ENCODE measurements at places on chromosomes 3 and 15.

- H3K27ac ChIP-seq: no peak overlapping the region
- no peak overlapping the region for H3K4me3 ChIP-seq
- H3K4me1 ChIP-seq: no peaks in the 10 kb centered on the region
Measured at GRCh38 chr3:143146486-143147274, 27.1 kb downstream of the CHST2 start.

GRCh38 chr3:193489949-193490348 lies 64.7 kb downstream of the ATP13A4 start:
- DNase-seq: no peak
- no peaks in the 10 kb centered on the region for H3K36me3 ChIP-seq
- H3K4me3 ChIP-seq: no peak overlapping the region
- H3K4me1 ChIP-seq: no peaks in the 10 kb centered on the region
- H3K27me3 ChIP-seq: no peaks in the 10 kb centered on the region

DNA sequence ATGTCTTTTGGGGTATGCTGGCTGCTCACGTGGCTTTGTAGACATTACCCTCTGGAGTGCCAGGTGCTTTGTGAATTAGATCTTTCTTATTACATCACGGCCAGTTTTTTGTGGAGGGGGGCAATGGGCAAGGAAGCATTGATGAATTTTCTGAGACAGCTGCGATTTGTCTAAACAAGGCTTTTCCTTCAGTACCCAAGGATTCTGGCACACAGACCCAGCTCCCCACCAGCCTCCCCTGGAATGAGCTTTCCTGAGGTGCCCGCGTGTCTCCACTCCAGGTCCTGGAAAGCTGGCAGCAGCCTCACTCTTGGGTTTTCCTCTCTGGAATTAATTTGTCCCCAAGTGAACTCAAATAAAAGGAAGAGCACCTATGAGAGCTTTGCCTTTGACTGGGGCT lies 157.6 kb upstream of the CTDSPL start:
- no peaks in the 10 kb centered on the region for H3K36me3 ChIP-seq
- no peaks in the 10 kb centered on the region for H3K27me3 ChIP-seq
- DNase-seq: no peak
- no peaks in the 10 kb centered on the region for H3K4me1 ChIP-seq
- H3K27ac ChIP-seq: no peak overlapping the region
- H3K4me3 ChIP-seq: no peak overlapping the region

DNA sequence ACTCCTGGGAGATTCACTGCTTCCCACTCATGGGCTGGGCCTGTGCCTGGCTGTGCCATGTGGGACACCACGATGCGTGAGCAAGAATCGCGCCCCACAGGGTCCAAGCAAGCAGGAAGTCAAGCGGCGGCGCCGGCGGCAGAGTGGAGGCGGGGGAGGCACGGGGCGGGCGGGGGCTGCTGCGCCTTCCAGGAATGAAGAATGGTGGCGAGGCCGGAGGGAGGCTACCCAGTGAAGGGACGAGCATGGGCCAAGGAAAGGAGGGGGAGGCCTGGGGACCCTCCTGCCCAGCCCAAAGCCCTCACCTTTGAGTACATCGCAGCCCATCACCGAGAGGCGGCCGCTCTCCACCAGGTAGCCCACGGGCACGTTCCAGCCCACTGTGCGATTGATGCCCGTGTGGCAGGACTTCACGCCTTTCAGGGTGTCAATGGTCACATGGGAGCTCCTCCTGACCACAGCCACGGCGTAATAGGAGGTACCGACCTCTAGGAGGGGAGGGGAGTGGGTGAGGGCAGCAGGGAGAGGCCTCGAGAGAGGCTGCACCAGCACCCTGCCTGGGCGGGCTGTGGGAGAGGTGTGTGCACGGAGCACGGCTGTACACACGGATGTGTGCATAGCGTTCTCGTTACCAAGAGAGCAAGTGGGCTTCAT lies 5.5 kb downstream of the MELTF start:
- peaks cover 1% of the 10 kb centered on the region for H3K27me3 ChIP-seq
- H3K4me1 ChIP-seq: no peaks in the 10 kb centered on the region
- H3K36me3 ChIP-seq: no peaks in the 10 kb centered on the region
- no peak overlapping the region for H3K4me3 ChIP-seq
- no peak for DNase-seq
- no peak overlapping the region for H3K27ac ChIP-seq

DNA sequence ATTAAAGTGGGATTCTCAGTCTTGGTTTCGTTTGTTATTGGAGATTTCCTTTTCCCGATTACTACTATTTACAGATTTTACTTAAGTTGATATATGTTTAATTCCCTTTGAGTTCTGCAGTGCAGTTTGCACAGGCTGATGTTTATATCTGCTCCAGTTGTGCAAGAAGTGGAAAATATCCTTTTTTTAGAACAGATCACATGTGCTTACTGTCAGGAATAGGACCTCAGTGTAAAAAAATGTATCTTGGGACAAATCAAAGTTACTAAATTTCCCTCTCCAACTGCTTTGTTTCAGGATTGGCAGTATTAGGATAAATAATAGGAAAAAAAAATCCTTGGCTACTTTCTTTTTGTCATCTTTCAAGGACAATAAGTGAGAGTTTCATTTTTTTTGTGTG lies 6.9 kb downstream of the MITF start:
- no peak overlapping the region for H3K27ac ChIP-seq
- H3K4me1 ChIP-seq: peaks cover 11% of the 10 kb centered on the region
- no peak for DNase-seq
- no peaks in the 10 kb centered on the region for H3K36me3 ChIP-seq

DNA sequence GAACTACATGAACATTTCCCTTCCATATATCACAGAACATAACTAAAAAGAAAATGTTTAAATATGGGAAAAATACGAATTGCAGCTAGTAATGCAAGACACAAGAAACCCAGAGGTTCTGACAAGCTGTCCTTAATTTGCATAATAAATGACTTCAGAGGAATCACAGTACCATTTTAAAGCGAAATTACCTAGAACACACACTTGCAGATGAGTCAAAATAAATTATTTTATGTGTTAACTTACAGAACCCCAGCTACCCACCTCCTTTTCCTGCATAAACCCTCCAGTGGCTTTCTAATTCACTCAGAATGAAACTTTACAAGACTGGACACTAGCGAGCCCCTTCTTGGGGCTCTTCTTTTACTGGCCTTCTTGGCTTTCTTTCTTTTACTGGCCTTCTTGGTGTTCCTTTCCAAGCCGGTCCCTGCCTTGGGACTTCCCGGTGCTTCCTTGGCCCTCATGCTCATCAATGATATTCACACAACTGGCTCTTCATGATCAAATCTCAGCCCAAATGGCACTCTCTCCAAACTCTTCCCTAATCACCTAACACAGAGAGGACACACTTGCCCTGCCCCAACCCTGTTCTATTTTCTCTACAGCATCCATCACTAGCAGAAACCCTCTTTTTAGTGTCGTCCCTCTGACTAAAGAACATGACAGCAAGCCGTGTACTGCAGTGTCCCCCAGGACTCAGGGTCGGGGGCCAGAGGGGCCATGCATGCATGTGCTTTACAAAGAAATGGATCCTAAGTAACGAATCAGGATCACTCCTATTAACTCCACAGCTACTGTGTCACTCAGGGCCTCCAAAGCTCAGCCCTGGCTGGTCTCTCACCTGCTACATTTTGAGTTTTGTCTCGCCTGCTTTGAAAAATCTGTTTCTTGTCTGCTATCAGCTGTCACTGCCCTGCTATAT lies 4.8 kb downstream of the CHSY1 start:
- no peaks in the 10 kb centered on the region for H3K36me3 ChIP-seq
- H3K27me3 ChIP-seq: no peaks in the 10 kb centered on the region
- H3K4me3 ChIP-seq: no peak overlapping the region
- peaks cover 75% of the 10 kb centered on the region for H3K4me1 ChIP-seq
- no peak for DNase-seq

GRCh38 chr3:122403489-122403888 lies 12.4 kb downstream of the WDR5B start:
- no peak overlapping the region for H3K4me3 ChIP-seq

DNA sequence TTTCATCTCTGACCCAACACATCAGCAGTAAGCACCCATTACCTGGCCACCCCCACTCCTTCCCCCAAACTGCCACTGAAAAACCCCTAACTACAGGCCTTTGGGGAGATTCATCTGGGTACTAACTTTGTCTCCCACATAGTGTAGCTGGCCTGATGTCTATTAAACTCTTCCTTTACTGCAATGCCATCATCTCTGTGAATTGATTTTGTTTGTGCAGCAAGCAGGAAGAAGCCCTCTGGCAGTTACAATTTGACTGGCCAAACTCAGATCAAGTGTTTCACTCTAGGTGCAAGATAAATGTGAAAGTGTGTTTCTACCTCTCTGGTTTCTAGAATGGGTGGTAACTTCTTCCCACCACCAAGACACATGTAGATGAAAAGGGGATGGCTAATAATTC lies 26.7 kb upstream of the OR5K4 start:
- H3K27me3 ChIP-seq: no peaks in the 10 kb centered on the region
- H3K36me3 ChIP-seq: no peaks in the 10 kb centered on the region
- H3K4me1 ChIP-seq: no peaks in the 10 kb centered on the region
- no peak overlapping the region for H3K27ac ChIP-seq

GRCh38 chr15:84748274-84749110 lies at the start of gene ZNF592:
TSS of gene ZNF592 (plus strand) at chr15:84748592. CDS start at chr15:84782676, 34,084 bp downstream.
- peak within 1 kb of the TSS; percentile 95 for H3K4me3 ChIP-seq
- peak within 1 kb of the TSS; percentile 77 for H3K27ac ChIP-seq
- H3K4me1 ChIP-seq: peaks cover 20% of the 10 kb centered on the region
- DNase-seq: peak; percentile 75

GRCh38 chr15:74869726-74870407 lies 3.3 kb downstream of the SCAMP2 start:
- no peaks in the 10 kb centered on the region for H3K36me3 ChIP-seq
- H3K27me3 ChIP-seq: no peaks in the 10 kb centered on the region
- H3K4me3 ChIP-seq: peak overlapping the region; percentile 71
- DNase-seq: peak; percentile 95
- peaks cover 36% of the 10 kb centered on the region for H3K4me1 ChIP-seq
- H3K27ac ChIP-seq: peak overlapping the region; percentile 56

- H3K4me1 ChIP-seq: peaks cover 14% of the 10 kb centered on the region
- peaks cover 5% of the 10 kb centered on the region for H3K36me3 ChIP-seq
- DNase-seq: no peak
- no peak overlapping the region for H3K27ac ChIP-seq
- no peaks in the 10 kb centered on the region for H3K27me3 ChIP-seq
Measured at GRCh38 chr3:33093847-33094246, 3.1 kb downstream of the GLB1 start.

- no peak for DNase-seq
- H3K4me1 ChIP-seq: no peaks in the 10 kb centered on the region
- H3K27me3 ChIP-seq: no peaks in the 10 kb centered on the region
- H3K27ac ChIP-seq: no peak overlapping the region
- no peaks in the 10 kb centered on the region for H3K36me3 ChIP-seq
Measured at GRCh38 chr3:149459491-149460059, 14.9 kb upstream of the TM4SF4 start.

- no peak overlapping the region for H3K27ac ChIP-seq
- no peaks in the 10 kb centered on the region for H3K27me3 ChIP-seq
- DNase-seq: peak; percentile 26
- no peaks in the 10 kb centered on the region for H3K4me1 ChIP-seq
- no peak overlapping the region for H3K4me3 ChIP-seq
Measured at GRCh38 chr3:196055683-196056270, 26.1 kb downstream of the TFRC start.

DNA sequence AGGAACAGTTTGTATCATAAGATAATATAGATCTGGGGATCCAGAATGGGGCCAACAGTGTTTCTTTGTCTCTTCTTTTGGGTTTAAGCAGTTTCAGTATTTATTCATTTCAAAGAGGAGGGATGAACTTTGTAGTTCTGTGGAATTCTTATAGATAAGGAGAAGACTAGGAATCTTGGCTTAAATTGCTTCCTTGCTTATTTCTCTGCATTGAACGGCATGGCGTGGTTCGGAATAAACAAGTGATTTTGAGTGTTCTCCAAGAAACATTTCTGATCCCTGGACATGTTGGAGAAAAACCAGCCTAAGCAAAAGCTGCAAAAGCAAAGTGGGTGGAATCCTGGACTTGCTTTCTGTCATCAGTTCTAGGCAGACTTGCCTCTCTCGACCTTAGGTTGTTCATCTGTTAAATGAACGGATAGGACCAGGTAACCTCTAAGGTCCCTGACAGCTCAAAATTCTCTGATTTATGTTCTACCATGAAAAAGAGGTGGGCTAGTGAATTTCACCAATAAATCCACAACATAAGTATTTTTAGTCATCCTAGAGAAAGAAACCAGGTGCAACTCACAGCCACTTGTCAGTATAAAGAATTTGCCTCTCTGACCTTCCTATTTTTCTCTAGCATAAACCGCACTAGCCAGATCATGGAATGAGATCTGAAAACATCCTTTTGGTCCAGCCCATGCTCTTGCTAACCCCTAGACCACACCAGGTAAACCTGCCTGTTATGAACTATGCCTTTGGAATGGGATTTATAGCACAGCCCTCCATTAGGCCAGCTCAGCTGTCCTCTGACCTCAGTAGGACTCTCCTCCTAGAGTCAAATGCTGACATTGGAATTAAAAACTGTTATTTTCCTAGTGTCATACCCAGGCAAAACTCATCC lies 78.8 kb downstream of the CLDN11 start:
- H3K4me3 ChIP-seq: no peak overlapping the region
- no peaks in the 10 kb centered on the region for H3K27me3 ChIP-seq
- no peak for DNase-seq

DNA sequence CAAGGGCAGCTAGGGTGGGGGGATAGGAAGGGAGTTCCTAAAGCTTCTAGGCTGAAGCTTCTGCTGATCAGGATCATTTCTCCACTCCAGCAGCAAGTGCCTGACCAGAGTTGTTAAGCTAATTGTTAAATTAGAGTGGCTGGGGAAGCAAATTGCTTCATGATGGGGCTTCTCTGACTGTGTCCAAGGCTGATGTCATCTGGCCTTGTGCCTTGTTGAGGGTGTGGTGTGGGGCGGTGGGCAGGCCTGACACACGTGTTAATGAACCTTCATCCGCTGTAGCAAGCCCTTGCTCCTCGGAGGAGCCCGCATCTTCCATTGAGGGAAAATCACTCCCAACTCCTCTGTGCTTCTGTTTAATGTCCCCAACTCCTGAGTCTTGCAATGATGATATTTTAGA lies 84.3 kb upstream of the ROPN1 start:
- H3K4me1 ChIP-seq: peaks cover 3% of the 10 kb centered on the region
- no peaks in the 10 kb centered on the region for H3K36me3 ChIP-seq
- no peaks in the 10 kb centered on the region for H3K27me3 ChIP-seq
- no peak overlapping the region for H3K4me3 ChIP-seq
- DNase-seq: no peak
- no peak overlapping the region for H3K27ac ChIP-seq
